Panc1 (cell line): ENCODE measurements at places on chromosomes 7 and 10. TPM values are rescaled to one million over a fixed set of nuclear protein-coding genes. Genes with fewer than 3 reads are reported as not detected.

- H3K27me3 ChIP-seq, result no peaks in the 10 kb centered on the region
- H3K4me3 ChIP-seq, result no peak overlapping the region
- no peaks in the 10 kb centered on the region for H3K4me1 ChIP-seq
- no peak overlapping the region for H3K27ac ChIP-seq
Observed at GRCh38 chr7:73338321-73338720, 10.4 kb downstream of the FKBP6 start.

DNA sequence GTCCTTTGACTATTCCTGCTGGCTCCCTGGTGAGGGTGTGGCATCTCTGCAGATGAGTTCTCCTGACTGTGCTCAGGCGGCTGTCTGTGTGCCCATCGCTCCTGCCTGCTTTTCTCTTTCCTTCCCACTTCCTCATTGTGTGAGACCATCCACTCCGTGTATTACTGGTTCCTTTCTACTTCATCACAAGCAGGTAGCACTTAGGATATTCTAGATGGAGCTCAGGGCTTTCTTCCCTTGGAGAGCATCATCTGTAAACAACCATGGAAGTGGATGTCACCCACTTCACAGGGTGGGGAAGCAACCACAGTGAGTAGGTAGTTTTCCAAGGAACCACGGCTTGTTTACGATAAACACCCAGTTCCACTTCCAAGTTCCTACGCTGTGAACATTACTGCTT lies 15.7 kb downstream of the DNAJB6 start:
- H3K27ac ChIP-seq, result peak overlapping the region; percentile 45; the same call in 1 of the 2 replicates
- peaks cover 79% of the 10 kb centered on the region for H3K4me1 ChIP-seq
- no peak overlapping the region for H3K4me3 ChIP-seq
- DNase-seq, result no peak
- no peaks in the 10 kb centered on the region for H3K27me3 ChIP-seq

GRCh38 chr7:39951226-39952194 lies 1.5 kb downstream of the CDK13 start:
- peaks cover 22% of the 10 kb centered on the region for H3K4me1 ChIP-seq
- H3K27me3 ChIP-seq, result no peaks in the 10 kb centered on the region
- DNase-seq, result no peak
- H3K4me3 ChIP-seq, result peak overlapping the region; percentile 97

DNA sequence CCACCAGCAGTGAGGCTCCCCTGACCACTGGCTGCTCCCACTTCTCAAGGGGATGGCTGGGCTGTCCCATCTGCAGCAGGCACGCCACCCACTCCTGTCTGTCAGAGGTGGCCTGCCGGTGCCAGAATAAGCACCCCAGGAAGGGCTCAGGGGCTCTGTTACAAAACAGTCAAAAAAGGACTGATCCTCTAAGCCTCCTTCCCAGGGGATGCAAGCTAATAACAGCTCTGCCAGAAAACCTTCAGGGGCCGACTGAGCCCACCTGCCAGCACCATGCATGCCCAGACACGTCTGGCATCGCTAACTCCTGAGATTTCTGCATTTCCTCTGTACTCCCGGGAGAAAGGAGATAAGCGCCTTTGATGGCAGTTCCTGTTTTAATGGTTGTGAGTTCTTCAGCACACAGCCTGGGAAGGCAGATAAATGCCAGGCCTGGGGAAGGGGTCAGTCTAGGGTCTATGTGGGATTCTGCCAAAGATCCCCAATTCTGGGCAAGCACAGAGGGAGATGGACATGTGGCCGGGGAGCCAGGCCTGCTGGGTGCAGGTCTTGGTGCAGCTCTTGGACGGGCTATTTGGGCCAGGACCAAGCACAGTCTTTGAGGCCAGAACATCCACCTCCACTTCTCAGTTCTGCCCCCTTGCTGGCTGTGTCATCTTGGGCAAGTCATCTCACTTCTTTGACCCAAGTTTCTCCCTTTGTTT lies 128.4 kb downstream of the ARHGAP22 start:
- H3K4me1 ChIP-seq, result no peaks in the 10 kb centered on the region
- H3K36me3 ChIP-seq, result no peaks in the 10 kb centered on the region
- H3K27me3 ChIP-seq, result peaks cover 7% of the 10 kb centered on the region; the same call in 1 of the 2 replicates
- no peak overlapping the region for H3K27ac ChIP-seq
- no peak overlapping the region for H3K4me3 ChIP-seq

DNA sequence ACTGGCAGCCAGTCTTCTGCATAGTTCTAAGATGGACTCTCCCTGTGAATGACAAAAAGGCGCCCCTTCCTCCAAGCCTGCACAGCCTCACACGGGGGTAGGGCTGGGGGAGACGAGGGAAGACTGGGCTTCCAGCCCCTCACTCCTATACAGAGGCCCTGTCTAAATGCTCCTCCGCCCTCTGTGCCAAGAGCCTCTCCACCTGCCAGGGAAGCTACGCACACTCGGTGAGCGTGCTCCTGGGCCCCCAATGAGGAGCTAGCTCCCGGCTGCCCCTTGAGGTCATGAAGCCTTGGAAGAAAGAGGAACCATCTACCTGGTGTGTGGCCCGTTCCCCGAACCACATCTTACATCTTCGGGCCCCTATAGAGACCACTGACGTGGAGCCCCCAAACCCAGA lies 54.8 kb downstream of the CRTAC1 start:
- no peak for DNase-seq
- no peak overlapping the region for H3K4me3 ChIP-seq
- H3K27me3 ChIP-seq, result peaks cover 65% of the 10 kb centered on the region

- DNase-seq, result no peak
- H3K36me3 ChIP-seq, result no peaks in the 10 kb centered on the region
- H3K27me3 ChIP-seq, result no peaks in the 10 kb centered on the region
- H3K4me3 ChIP-seq, result no peak overlapping the region
- H3K4me1 ChIP-seq, result peaks cover 73% of the 10 kb centered on the region
- peak overlapping the region; percentile 55 for H3K27ac ChIP-seq
Observed at GRCh38 chr10:77587416-77587790, 50.2 kb downstream of the KCNMA1 start.

DNA sequence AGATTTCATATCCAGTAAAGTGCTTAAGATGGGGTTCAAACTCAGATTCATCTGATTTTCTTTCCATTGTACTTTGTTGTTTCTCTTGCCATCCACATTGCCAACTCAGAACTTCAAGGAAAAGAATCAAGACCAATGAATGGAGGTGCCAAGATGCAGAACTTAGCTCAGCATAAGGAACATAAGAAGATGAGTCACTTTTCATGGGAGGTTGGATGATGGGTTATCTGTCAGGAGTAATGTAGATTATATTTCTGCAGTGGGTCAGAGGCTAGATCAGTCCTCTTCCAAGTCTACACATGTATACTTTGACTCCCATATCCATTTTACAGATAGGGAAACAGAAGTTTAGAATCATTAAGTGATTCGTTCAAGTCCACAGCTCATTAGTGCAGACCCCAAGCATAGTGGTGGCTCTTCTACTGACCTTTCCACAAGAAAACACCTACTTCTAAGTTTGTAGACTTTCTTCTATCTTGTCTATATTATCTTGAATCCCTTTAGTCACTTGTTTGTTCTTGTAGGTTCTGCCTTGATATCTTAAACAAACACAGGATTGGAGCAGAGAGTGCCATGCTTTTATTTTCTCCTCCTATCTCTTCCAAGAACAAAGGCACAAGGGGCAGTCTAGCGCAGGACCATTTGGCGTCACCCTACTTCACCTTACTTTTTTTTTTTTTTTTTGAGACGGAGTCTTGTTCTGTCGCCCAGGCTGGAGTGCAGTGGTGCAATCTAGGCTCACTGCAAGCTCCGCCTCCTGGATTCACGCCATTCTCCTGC lies 14.0 kb upstream of the ADD3 start:
- H3K27me3 ChIP-seq, result peaks cover 7% of the 10 kb centered on the region; the same call in 1 of the 2 replicates
- H3K4me3 ChIP-seq, result no peak overlapping the region
- DNase-seq, result no peak
- no peaks in the 10 kb centered on the region for H3K36me3 ChIP-seq
- H3K27ac ChIP-seq, result no peak overlapping the region

GRCh38 chr7:1263391-1263951 lies 30.8 kb downstream of the UNCX start:
- H3K27ac ChIP-seq, result no peak overlapping the region
- peaks cover 22% of the 10 kb centered on the region for H3K27me3 ChIP-seq
- no peaks in the 10 kb centered on the region for H3K4me1 ChIP-seq

DNA sequence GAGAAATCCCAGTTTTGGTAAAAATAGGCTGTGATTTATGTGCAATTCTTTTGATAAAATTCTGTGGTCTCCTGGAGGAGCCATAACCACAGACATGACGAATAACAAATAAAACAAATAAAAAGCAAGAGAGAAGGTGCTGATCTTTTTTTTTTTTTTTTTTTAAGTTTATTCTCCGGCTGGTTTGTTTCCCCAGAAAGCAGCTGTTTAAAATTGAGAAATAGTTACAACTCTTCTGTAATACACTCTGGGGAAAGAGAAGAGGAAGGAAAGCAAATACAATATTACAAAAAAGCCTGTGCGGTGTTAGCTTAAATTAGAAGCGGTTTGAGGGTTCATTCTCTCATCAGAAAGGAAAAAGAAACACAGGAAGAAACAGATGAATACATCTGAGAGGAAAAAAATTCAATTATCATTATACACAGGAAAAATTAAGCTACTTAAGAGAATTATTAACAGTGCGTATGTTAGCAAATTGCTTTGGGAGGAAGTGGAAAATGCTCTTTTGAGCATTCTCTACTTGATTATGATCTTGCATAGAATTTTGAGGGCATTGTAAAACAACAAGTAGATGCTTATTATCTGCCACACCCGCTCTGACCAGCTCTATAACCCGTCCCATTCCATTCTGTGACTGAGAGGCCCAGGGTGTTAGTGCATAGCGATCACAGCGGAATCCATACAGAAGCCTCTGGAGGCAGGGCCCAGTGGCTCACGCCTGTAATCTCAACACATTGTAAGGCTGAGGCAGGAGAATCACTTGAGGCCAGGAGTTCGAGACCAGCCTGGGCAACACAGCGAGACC lies 40.6 kb upstream of the WAC start:
- no peaks in the 10 kb centered on the region for H3K27me3 ChIP-seq
- H3K36me3 ChIP-seq, result no peaks in the 10 kb centered on the region
- no peak overlapping the region for H3K4me3 ChIP-seq
- no peak for DNase-seq

GRCh38 chr7:28013019-28013418 lies 167.6 kb downstream of the JAZF1 start:
- DNase-seq, result no peak
- no peak overlapping the region for H3K27ac ChIP-seq
- H3K27me3 ChIP-seq, result no peaks in the 10 kb centered on the region
- H3K4me3 ChIP-seq, result no peak overlapping the region
- no peaks in the 10 kb centered on the region for H3K4me1 ChIP-seq
- H3K36me3 ChIP-seq, result no peaks in the 10 kb centered on the region

DNA sequence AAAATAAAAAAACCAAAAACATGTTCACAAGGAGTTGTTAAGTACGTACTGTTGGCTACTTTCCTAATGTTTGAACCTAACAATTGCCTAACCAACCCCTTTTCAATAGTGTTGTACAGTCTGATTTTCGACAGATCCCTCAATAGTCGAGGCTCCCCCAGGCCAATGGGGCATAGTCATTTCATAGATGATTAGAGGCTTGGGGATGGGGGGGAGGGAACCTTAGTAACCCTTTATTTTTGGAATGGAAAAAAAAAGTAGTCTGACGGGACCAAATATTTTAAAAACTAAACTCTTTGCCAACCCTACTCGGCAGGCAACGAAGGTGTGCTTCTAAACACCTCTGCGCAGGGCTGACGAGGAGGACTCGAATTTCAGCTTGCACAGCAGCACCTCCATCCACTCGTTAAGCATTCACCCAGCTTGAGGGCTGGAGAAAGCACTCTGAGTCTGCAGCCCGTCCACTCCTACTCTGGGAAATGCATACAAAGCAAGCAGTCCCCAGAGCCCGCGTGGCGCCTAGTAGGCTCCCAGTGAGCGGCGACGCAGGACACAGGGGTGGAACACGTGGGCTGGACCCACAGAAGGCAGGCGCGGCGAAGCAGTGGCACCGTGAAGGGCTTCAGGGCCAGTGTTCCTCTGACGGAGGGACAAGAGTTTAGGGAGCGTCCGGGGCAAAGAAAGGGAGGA lies 899 bp downstream of the PUS7 start:
- H3K4me1 ChIP-seq, result no peaks in the 10 kb centered on the region
- H3K36me3 ChIP-seq, result peaks cover 3% of the 10 kb centered on the region; the same call in 1 of the 2 replicates
- no peak for DNase-seq
- H3K27me3 ChIP-seq, result no peaks in the 10 kb centered on the region

GRCh38 chr7:44403775-44404174 lies 78.4 kb upstream of the CAMK2B start:
- no peaks in the 10 kb centered on the region for H3K36me3 ChIP-seq
- H3K27ac ChIP-seq, result no peak overlapping the region
- no peak for DNase-seq

DNA sequence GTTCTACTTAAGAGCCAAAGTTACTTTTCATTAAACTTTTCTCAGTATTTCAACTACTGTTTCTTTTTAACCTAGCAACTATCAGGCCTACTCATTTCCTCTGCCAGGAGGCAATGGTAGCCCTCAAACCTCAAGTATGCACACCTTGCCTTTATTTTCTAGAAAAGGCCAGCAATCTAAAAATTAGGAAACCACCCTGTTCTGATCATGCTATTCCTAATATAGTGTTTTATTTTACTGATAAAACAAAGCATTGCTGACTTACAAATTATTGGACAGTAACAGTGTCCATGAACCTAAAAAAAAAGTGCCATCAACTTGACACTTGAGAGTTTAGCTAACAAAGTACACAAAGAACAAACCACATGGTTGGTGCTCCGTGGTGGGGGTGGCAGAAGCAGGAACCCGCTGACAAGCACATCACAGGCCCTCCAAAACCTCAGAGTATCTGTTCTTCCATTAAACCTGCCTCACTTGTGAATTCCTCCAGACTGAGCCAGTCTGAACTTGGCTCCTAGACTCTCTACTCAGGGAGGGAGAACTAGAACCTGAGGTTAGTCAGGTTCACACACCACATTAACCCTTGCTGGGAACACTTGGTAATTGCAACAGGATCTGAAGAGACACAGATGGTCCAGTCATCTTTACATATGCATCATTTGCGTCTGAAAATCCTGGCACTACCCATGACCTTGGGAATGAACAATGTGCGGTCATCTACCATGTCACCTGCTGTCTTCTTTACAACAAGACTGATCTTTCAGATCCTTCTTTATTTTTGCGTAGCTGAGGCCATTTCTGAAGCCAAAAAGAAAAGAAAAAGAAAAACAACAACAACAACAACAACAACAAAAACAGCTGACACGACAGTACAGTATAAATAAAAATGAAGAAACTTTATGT lies 31.9 kb downstream of the PIP4K2A start:
- H3K27ac ChIP-seq, result peak overlapping the region; percentile 84
- no peaks in the 10 kb centered on the region for H3K36me3 ChIP-seq
- H3K27me3 ChIP-seq, result no peaks in the 10 kb centered on the region
- H3K4me1 ChIP-seq, result peaks cover 37% of the 10 kb centered on the region
- peak; percentile 39 for DNase-seq

- H3K36me3 ChIP-seq, result no peaks in the 10 kb centered on the region
- H3K4me3 ChIP-seq, result no peak overlapping the region
- DNase-seq, result no peak
- no peaks in the 10 kb centered on the region for H3K27me3 ChIP-seq
- H3K27ac ChIP-seq, result no peak overlapping the region
Observed at GRCh38 chr7:112743811-112744210, 46.4 kb downstream of the TMEM168 start.

GRCh38 chr10:74825371-74826141 lies 844 bp upstream of the KAT6B start:
- H3K4me1 ChIP-seq, result peaks cover 44% of the 10 kb centered on the region
- H3K27me3 ChIP-seq, result no peaks in the 10 kb centered on the region
- peak overlapping the region; percentile 75 for H3K27ac ChIP-seq
- peak overlapping the region; percentile 73 for H3K4me3 ChIP-seq
- DNase-seq, result no peak
- H3K36me3 ChIP-seq, result no peaks in the 10 kb centered on the region

Gene LIPK
- not detected for total RNA-seq

Gene SLC39A12
- total RNA-seq, result not detected

Gene ADAP1
- 3.1 TPM for total RNA-seq

Gene HTR5A
- total RNA-seq, result not detected

Gene C7orf57
- 3.2 TPM for total RNA-seq

Gene FAM25G
- total RNA-seq, result not detected

Gene MKI67
- 151 TPM for total RNA-seq

Gene USP54
- total RNA-seq, result 32.8 TPM

Gene ZNHIT1
- 69.7 TPM for total RNA-seq

Gene FMC1
- total RNA-seq, result 12.7 TPM

Gene LRIT1
- total RNA-seq, result not detected
